Endodermal cell (in vitro differentiated cells): ENCODE measurements at places on chromosomes 16 and 17. TPM values are rescaled to one million over a fixed set of nuclear protein-coding genes. Genes with fewer than 3 reads are reported as not detected.
A peak's percentile ranks its signal among the peaks of the same experiment; 100 is the strongest.

- no peak for DNase-seq
- H3K4me3 ChIP-seq: no peak overlapping the region
- H3K27ac ChIP-seq: no peak overlapping the region
Measured at GRCh38 chr17:1803280-1803679, 26.4 kb downstream of the SMYD4 start.

Gene PRAC1
- not detected in 3 replicates for total RNA-seq

GRCh38 chr16:31130336-31130891 is 5.1 kb downstream of the PRSS8 start:
- no peak for DNase-seq
- no peak overlapping the region for H3K4me3 ChIP-seq
- H3K27me3 ChIP-seq: no peaks in the 10 kb centered on the region
- peaks cover 19% of the 10 kb centered on the region for H3K36me3 ChIP-seq
- H3K4me1 ChIP-seq: peaks cover 10% of the 10 kb centered on the region
- no peak overlapping the region for H3K27ac ChIP-seq

DNA sequence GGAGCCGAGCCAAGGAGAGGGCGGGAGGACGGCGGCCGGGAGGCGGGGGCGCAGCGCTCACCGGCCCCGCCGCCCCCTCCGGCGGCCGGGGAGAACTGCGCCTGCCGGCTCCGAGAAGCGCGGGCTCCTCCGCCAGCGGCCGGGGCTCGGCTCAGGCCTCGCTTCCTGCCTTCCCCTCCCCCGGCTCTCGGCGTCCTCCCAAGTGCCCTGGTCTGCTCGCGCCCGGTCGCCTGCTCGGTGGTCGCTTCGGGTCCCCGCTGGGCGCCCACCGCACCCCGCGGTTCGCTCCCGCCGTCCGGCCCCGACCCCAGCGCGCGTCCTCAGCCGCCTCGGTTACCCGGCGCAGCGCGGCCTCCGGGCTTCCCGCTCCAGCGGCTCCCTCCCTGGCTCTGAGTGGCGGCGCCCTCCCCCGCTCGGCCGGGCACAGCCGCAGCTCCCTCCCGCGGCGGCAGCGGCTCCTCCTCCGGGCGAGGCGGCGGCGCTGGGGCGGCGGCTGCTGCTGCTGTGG is 313 bp downstream of the UBTF start:
- peaks cover 3% of the 10 kb centered on the region for H3K4me1 ChIP-seq
- H3K36me3 ChIP-seq: peaks cover 32% of the 10 kb centered on the region
- peak; percentile 87 for DNase-seq
- H3K27me3 ChIP-seq: no peaks in the 10 kb centered on the region
- peak overlapping the region; percentile 74 for H3K4me3 ChIP-seq

- no peak for DNase-seq
- H3K27me3 ChIP-seq: no peaks in the 10 kb centered on the region
- H3K4me1 ChIP-seq: no peaks in the 10 kb centered on the region
- H3K4me3 ChIP-seq: no peak overlapping the region
- H3K36me3 ChIP-seq: no peaks in the 10 kb centered on the region
Measured at GRCh38 chr17:79529661-79530081, 81.2 kb downstream of the RBFOX3 start.
